Femur (tissue), 1 donor: ENCODE measurements at places on chromosomes 4 and X.

DNA sequence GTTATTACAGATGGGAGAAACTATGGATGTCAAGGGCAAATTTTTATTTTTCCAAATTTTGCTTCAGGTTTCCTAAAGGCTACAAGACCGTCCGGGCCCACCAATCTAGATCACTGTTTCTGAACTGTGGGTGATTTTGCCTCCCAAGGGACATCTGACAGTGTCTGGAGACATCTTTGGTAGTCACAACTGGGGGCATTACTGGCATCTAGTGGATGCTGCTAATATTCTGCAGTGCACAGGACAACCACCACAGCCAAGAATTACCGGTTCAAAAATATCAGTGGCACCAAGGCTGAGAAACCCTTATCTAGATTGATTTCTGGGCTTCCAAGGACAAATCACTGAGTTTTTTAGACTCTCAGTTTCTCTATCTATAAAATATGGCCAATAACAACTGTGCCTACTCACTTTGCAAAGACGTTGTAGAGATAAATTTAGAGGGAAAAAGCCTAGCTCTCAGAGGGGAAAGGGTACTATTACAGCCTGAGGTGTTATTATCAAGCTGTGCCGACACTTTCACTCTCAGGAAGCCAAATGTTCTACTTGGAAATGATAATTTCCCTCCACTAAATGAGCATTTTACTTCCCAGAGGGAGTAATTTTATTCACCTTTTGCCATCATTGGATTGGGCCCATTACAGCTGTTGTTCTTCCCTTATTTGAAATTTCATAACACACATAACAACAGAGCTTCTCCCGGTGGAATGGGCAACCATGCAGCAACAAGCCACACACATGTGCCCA lies 442.1 kb downstream of the CENPC start:
- no peak for DNase-seq

DNA sequence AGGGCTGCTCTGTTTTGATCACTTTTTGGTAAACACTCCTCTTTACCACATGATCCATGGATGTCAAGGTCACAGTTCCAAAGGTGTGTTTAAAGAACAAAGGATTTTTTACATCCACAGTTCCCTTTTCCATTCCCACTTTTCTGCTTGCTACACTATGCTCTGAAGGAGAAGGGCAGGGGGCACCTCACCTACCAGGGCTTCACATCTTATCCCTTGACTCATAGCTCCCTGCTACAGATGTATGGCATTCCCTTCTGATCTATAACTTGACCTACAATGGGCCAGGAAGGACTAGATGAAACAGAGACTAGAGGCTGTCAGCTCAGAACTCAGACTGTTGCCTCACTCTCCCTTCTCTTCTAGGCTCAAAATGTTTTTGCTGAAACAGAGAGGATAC lies 233.1 kb upstream of the RPS6KA3 start:
- DNase-seq = no peak

- no peak for DNase-seq
Measured at GRCh38 chr4:46392421-46392820, 2.5 kb upstream of the GABRA2 start.

GRCh38 chr4:165751882-165752281 lies 121.2 kb upstream of the TLL1 start:
- no peak for DNase-seq

- DNase-seq = peak; percentile 87
Measured at GRCh38 chr4:140238351-140239056, 84.5 kb upstream of the MAML3 start.

- no peak for DNase-seq
Measured at GRCh38 chr4:102403116-102403515, 57.8 kb upstream of the SLC39A8 start.

DNA sequence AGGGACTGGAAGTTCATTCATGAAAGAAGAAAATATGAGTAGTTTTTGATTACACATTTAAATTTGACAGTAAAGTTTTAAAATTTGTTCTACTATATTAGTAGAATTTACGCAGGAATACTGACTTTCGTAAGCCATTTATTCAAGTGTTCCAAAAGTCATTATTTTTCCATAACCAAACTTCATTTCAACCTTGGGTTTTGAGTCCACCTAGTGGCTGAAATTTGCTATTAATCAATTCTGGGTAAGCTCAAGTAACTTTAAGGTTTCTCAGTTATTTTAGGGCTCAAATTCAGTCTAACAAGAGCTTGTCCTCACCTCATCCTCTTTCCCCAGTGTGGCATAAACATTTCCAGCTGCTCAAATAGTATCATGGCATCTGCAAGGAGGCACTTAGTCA lies 175.4 kb downstream of the SH3BGRL start:
- no peak for DNase-seq

DNA sequence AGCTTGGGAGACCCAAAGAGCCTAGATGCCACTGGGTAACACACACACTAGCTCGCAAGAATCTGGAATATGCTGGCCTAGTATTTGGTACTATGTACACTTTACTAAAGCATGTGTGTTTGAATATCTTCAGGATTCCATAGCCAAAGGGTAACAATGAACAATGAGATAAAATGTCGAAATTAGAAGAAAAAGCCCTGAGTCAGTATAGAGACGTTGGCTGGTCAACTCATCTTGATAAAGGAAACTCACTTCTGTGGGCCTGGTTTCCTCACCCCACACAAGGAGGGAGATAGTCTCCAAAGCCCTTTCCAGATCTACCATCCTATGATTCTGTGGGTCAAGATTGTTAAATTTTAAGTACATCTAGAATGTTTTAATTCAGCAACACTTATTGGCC lies 6.9 kb downstream of the ZDHHC9 start:
- DNase-seq = no peak

GRCh38 chr4:7788694-7789425 lies 150.8 kb downstream of the AFAP1 start:
- no peak for DNase-seq

DNA sequence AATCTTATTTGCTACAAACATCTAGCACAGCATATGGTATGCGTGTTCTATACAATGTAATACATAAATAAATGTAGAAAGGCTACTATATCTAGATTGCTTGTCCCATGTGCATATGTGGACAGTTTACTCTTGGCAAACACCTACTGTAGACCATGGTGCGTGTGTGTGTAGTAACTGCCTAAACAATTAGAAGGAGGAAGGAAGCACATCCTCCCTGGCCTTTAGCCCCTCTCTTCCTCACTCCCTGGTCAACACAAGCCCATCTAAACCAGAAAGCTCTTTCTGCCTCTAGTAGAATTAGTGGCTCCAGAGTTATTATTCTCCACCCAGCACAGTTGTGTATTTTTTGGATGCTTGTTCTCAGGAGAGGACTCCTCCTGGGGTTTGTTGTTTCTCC lies 73.9 kb downstream of the KDR start:
- DNase-seq = no peak

GRCh38 chr4:139658185-139658584 lies 7.4 kb upstream of the MGST2 start:
- no peak for DNase-seq

- DNase-seq = no peak
Measured at GRCh38 chr4:127631420-127631819, 1.3 kb upstream of the INTU start.

- peak; percentile 81 for DNase-seq
Measured at GRCh38 chrX:54640736-54641135, 110.7 kb downstream of the GNL3L start.

DNA sequence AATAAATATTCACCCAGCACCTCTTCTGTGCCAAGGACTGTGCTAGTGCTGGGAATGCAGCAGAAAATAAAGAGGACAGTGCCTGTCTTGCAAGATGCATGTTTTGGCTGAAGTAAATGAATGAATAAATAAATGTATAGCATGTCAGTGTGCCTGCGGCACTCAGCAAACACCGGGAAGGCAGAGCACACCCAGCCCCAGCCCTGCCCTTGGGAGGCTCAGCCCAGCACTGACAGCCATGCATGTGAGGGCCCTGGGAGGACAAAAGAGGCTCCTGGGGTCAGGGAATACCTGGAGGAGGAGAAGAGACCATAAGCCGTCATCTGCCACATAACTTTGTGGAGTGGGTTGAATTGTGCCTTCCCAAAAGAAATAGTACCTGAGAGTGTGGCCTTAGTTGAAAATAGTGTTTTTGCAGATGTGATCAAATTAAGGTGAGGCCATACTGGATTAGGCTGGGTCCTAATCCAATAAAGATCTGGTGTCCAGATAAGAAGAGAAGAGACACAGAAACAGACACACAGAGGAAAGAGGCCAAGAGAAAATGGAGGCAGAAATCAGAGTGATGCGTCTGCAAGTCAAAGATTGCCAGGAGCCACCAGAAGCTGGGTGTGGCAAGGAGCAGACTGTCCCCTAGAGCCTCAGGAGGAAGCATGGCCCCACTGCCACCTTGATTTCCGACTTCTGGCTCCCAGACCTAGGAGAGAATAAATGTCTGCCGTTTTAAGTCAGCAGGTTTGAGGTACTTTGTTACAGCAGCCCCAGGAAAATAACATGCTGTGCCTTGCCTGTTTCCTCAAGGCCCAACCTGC lies 16.3 kb downstream of the C4orf50 start:
- DNase-seq = no peak

DNA sequence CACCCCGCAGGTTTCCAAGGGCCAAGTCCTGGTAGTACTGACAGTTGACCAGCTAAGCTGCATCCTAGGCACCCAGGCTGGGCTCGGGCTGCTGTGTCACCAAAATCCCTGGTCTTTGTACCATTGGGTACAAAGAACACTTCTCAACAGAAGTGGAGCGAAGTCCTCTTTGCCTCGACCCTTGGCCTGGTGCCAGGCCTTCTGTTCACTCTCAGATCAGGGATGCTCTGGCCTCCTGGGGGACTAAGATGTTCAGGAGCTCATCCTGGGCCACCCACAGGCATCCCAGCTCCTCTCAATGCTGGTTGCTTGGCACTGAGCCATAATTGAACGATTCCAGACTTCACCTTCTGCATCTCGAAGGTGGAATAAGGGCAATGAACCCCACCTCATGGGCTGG lies 13.8 kb upstream of the SLC2A9 start:
- DNase-seq = no peak

GRCh38 chr4:78845472-78845871 lies 69.3 kb downstream of the BMP2K start:
- no peak for DNase-seq

DNA sequence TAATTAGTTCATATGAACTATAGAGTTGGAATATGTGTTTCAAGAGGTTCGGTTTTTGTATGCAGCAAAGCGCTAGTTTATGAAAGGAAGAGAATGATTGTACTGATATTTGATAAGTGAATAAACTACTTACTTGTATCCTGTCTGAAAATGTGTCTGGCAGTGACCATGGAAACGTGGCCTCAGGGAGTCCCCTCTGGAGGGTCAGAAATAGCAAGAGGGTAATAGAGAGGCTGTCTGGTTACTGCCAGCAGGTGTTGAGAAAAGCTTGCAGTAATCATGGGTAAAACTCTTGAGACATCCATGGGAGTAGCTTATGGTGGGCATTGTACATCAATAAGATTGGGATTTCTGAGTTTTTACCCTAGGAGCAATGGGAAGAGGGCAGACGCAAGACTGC lies 77.1 kb downstream of the DCLK2 start:
- DNase-seq = no peak

DNA sequence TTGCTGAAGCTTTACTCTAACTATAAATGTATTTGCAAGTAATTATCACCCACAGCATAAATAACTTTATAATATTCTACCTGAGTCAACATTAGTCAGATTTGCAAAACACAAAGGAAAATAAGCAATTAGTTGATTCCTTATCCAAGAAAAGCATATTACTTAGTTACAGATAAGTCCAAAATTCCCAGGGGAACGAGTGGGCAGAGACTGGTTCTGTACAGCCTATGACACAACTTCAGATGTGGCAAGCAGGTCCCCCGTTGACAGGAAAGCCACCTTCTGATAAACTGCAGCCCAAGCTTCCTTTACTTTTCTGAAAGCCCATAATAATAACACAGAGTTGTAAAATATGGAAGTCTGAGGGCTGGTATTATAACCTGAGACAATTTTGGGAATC lies 62.4 kb upstream of the NDP start:
- DNase-seq = no peak

GRCh38 chrX:15854080-15854655 lies 445 bp downstream of the AP1S2 start:
- peak; percentile 60 for DNase-seq

- DNase-seq = peak; percentile 35
Measured at GRCh38 chr4:147924604-147925412, 192.9 kb downstream of the ARHGAP10 start.

DNA sequence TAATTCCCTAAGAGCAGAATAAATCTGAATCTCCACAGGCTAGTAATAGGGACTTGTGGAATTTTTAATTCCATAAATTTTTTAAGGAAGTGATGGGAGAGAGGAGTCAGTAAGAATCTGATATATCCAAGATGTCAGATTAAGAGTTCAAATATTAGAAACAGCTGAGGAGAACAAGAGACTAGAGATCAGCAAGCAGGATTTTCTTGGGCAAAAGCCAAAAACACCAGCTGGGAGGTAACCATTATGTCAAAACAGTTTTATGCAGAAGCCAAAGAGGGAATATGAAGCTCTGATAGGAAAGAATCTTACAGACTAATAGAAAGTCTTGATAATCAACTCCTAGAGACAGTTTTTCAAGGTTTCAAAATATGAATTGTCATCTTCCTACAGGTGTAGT lies 72.2 kb upstream of the RBPJ start:
- DNase-seq = peak; percentile 70

DNA sequence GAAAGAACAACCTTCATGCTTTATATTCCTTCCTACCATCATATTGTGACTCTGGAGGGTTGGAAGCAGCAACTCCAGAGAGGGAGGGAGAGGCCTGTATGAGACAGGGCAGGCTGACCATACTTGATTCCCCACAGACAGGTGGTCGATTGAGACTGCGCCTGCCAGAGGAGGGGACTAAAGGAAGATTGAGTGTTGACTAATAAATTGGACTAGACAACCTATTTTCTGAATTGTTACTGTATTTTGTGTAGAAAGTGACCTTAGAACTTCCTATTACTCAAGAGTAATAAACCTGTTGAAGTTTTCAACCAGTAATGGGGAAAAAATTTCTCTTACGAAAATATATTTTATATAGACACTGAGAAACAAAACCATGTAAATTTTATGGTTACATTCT lies 301.5 kb downstream of the INPP4B start:
- DNase-seq = no peak

DNA sequence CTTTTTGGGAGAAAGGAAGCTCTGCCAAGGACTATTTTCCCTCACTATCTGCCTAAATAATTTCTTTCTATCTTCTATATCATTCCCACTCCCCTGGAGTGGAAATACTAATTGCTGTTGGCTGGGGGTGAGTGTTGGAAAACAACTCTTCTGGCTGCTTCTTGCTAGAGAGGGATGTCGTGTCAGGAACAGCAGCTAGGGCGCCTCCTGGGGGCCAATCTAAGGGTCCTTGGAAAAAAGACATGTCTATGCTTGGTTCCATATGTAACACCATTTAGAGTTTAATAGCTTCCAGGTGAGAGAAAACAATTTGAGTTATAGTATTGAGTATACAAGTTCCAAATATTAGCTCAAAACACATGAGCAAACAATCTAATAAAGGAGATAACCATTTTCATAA lies 111.3 kb downstream of the MAGEE1 start:
- DNase-seq = no peak

GRCh38 chrX:1481636-1482529 lies 29.2 kb upstream of the ASMTL start:
- peak; percentile 78 for DNase-seq
